Activated naive CD8-positive, alpha-beta T cell treated with anti-CD3 and anti-CD28 coated beads, Interleukin-2, amount 10 ng/mL, durations not matched to agents 7 days and 5 days (primary cell): ENCODE measurements at places on chromosomes 4 and X. TPM values are rescaled to one million over a fixed set of nuclear protein-coding genes. Genes with fewer than 3 reads are reported as not detected.

- no peak for DNase-seq
- no peak overlapping the region for H3K4me3 ChIP-seq
- no peaks in the 10 kb centered on the region for H3K27me3 ChIP-seq
- H3K4me1 ChIP-seq = no peaks in the 10 kb centered on the region
- no peak overlapping the region for H3K27ac ChIP-seq
- no peaks in the 10 kb centered on the region for H3K36me3 ChIP-seq
Measured at GRCh38 chr4:137597752-137598430, 65.6 kb upstream of the PCDH18 start.

GRCh38 chr4:183241721-183242151, 78.3 kb downstream of the CLDN22 start:
- no peak overlapping the region for H3K4me3 ChIP-seq
- H3K27me3 ChIP-seq = peaks cover 5% of the 10 kb centered on the region
- H3K4me1 ChIP-seq = no peaks in the 10 kb centered on the region
- DNase-seq = no peak

DNA sequence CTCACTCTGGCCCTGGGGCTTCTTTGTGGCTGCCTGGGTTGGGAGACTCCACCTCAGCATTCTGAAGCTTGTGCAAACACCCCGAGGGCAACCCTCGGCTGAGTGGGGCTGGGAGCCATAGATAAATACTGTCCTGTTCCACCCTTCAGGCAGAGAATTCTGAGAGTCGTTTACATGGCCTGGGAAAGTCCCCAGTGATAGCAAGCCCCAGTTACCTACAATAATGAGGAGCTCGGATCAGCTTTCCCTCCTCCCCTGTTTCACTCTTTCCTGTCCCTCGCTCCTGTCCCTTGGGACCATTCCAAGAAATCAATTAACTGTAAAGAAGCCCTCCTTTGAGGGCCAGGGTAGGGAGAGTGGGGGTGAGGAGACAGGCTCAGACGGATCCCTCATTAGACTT, 31.6 kb upstream of the DDX3X start:
- no peaks in the 10 kb centered on the region for H3K36me3 ChIP-seq
- H3K4me1 ChIP-seq = no peaks in the 10 kb centered on the region
- no peak overlapping the region for H3K4me3 ChIP-seq

- DNase-seq = no peak
- H3K36me3 ChIP-seq = no peaks in the 10 kb centered on the region
- no peaks in the 10 kb centered on the region for H3K4me1 ChIP-seq
Measured at GRCh38 chrX:101950581-101950980, 18.8 kb upstream of the ZMAT1 start.

Gene RBM41
- 19.2 TPM for total RNA-seq

DNA sequence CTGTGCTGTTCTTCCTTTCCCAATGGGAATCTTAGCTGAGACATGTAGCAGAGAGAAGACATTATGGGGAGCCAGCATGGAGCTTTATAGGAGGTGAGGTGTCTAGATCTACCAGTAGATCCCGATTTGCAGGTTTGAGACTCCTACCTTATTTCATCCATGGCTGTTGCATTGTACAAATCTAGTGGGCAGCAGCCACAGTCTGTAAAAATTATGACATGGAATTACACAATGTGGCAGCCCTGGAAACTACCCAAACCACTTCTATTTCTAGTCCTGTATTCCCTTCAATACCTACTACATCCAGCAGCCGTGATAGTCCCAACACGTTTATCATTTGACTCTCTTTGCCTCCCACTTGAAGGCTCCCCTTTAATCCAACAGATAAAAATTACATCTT, 8.1 kb downstream of the ATP7A start:
- no peaks in the 10 kb centered on the region for H3K27me3 ChIP-seq
- DNase-seq = no peak
- H3K27ac ChIP-seq = no peak overlapping the region
- H3K4me1 ChIP-seq = peaks cover 15% of the 10 kb centered on the region

Gene CSAG1
- not detected for total RNA-seq

GRCh38 chr4:175453456-175453855, 358.6 kb downstream of the GPM6A start:
- no peaks in the 10 kb centered on the region for H3K4me1 ChIP-seq
- no peaks in the 10 kb centered on the region for H3K27me3 ChIP-seq
- no peak overlapping the region for H3K4me3 ChIP-seq
- DNase-seq = no peak
- no peaks in the 10 kb centered on the region for H3K36me3 ChIP-seq

GRCh38 chr4:188550296-188550695, 411.1 kb downstream of the TRIML1 start:
- H3K36me3 ChIP-seq = no peaks in the 10 kb centered on the region
- no peaks in the 10 kb centered on the region for H3K4me1 ChIP-seq
- no peak overlapping the region for H3K27ac ChIP-seq
- H3K4me3 ChIP-seq = no peak overlapping the region

- no peak overlapping the region for H3K27ac ChIP-seq
- no peak for DNase-seq
- no peaks in the 10 kb centered on the region for H3K27me3 ChIP-seq
- no peaks in the 10 kb centered on the region for H3K36me3 ChIP-seq
- H3K4me3 ChIP-seq = no peak overlapping the region
Measured at GRCh38 chr4:44071959-44072955, 376.4 kb downstream of the KCTD8 start.

Gene NDNF
- 0.11 TPM for total RNA-seq

Gene FMR1NB
- total RNA-seq = not detected

GRCh38 chrX:21943460-21944135, 3.1 kb downstream of the SMS start:
- peaks cover 11% of the 10 kb centered on the region for H3K36me3 ChIP-seq
- H3K4me1 ChIP-seq = peaks cover 29% of the 10 kb centered on the region
- H3K4me3 ChIP-seq = peak overlapping the region; percentile 48
- H3K27ac ChIP-seq = peak overlapping the region; percentile 66
- DNase-seq = no peak
- no peaks in the 10 kb centered on the region for H3K27me3 ChIP-seq

Gene GABRG1
- not detected for total RNA-seq
